GM10248 (cell line): ENCODE measurements at places on chromosomes 2 and 18.

DNA sequence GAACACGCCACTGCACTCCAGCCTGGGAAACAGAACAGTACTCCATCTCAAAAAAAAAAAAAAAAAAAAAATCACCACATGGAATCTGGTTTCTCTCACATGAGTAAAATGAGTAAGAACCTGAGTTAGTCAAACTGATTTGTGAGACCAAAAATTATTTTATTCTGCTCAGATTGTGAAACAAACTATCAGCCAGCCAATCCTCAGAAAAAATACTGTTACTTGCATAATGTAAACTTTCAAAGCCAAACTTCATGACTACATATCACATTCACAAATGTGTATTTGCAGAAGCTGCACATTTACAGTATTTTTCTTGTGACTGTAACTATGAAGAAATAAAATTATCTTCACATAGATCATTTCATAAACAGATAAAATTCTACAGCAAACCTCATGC is 23.2 kb downstream of the SUMO1 start:
- no peak for DNase-seq

DNA sequence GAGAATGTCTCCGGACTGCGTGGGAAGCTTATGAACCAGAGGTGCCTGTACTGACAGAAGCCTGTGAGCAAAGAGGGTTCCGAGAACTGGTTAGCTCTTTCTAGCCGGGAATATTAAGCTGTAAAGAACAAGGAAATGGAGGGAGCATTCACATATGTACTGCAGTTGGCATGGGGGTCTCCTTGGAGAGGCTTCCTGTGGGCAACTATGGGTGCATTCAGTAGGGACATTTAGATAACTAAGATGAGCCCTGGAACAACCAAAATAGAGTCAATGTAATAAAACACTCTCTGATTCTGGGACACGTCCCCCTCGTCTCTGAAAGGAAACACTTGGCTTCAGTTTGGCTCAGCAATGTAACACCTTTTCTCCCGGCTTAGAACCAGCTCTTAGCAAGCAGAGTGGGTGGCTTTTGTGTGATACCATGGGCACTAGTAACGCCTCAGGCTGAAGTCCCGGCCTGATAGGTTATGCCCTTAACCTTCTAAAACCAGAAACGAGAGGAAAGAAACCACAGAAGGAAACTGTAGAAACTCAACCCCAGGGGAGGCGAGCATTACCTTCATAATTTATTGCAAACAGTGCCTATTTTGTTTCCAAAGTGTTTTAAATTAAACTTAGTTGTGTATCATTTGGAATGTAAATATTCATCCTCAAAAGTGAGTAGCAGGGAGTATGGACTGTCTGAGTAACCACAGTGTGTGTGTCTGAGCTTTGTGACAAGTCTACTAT is 48.8 kb upstream of the LPIN2 start:
- no peak for DNase-seq

DNA sequence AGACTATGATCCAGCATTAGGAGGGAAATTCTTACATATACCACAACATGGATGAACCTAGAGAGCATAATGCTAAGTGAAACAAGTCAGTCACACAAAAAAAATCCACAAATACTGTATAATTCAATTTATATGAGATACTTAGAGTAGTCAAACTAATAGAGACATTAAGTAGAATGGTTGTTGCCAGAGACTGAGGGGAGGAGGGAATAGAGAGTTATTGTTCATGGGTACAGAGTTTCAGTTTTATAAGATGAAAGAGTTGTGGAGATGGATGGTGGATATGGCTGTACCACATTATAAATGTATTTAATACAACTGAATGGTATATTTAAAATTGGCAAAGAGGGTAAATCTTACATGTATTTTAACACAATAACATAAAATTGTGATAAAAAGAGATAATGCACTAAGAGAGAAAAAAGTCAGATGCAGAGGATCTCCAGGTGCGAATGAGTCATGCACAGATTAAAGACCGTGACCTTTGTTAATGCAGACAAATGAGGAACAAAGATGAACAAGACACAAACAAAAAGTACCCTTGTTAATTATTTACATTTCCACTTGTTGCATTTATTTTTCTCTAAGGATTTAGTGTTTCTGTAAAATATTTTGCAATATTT is 541.7 kb upstream of the MEX3C start:
- peak; percentile 72 for DNase-seq

GRCh38 chr2:240247868-240248720 is 107.6 kb upstream of the OTOS start:
- DNase-seq: no peak

DNA sequence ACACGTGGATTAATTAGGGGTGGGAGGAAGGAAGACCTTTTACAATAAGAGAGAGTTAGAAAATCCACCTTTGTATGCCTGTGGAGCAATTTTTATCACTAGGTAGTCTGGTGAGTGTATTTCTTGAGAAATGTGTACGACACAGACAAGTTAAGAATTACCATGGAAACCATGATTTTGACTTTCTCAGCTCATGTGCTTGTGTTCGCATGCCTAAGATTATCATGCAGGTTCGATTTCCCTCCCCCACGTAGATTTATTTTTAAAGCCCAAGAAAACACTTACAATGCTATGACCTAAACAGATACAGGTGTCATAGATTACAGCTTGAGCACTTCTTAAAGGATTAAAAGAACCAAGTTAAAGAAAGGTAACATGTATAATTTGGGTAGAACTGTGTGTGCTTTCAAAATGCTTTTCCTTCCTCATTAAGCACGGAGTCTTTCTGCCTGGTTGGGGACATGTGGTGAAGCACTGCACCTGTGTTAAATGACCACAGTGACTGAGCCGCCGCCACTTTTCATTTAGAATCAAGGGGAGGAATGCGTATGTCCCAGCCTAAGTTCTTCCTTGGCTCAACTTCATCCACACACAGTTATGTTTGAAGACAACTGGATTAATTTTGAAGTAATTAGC is 16.6 kb downstream of the SERTAD2 start:
- DNase-seq: peak; percentile 58

GRCh38 chr2:107407974-107408373 is 418.7 kb upstream of the RGPD4 start:
- no peak for DNase-seq

GRCh38 chr2:169910109-169910799 is 83.0 kb downstream of the UBR3 start:
- DNase-seq: no peak

DNA sequence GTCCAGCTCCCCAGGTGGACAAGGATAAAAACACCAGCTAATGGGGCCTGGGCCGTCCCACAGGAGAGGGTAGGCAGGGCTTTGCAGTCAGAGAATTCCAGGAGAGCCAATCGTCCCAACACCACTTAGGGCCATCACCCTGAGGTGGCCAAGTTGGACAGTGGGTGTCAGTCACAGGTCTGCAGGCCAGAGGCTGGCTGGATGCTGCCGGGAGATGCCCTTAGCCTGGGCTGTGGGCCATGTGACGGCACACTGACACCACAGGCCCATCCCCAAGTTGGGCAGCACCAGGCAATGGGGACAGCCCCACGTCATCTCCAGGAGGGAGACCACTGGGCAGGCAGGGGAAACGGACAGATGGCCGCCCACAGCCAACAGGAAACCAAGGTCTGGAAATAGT is 53.9 kb downstream of the KIF1A start:
- DNase-seq: no peak

DNA sequence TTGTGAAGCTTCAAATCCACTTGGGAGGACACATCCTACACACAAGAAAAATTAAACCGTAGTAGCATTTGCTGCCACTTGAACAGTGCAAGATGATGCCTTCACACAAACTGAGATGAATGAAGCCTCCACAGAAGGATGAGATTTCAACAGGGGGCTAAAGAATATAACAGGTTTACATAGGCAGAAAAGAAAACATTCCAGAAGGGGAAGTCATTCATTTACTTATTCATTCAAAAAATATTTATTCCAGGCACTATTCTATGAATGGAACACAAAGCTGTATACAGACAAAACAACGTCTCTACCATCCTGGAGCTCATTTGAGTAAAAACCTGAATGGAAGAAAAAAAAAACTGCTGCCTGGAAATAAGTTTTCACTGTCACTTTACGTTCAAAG is 170.5 kb downstream of the CDH20 start:
- DNase-seq: no peak

DNA sequence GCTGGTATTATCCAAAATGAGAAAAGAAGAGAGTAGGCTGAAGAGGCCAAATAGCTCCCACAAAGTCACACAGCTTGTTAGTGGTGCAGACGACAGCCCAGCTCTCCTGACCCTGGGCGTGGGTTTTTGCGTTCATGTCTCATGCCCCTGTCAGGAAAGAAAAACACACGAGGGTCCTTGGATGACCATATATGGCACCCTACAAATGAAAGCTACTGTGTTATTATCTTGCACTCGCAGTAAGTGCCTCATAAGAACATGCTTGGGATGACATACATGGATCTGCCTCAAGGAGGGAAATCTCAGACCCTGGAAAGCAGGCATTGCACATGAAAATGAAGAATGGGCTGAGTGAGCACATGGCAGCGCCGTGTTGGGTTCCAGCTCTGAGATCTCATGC is 89.7 kb downstream of the SEMA4F start:
- no peak for DNase-seq

DNA sequence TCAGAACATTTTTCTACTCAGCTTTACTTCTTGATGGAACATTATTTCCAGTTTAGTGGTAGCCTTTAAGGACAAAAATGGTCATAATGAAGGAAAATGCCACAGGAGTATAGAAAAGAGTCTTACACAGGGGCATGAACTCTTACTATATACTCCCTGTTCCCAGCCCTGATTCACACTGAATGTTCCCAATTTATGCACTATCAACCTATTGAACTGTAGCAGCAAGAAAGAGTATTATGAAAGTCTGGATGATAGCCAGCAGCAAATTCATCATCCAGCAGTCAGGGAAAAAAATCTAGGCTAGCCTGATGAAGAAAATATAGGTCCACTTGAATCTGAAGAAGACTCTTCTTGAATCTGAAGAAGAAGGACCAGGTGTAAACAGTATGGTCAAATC is 1170.3 kb upstream of the CHAC2 start:
- no peak for DNase-seq

- no peak for DNase-seq
Measured at GRCh38 chr2:232240906-232241305, 137.6 kb upstream of the ALPP start.
